ENCODE measurements at places on chromosomes 5 and 9. TPM values are rescaled to one million over a fixed set of nuclear protein-coding genes. Genes with fewer than 3 reads are reported as not detected.

GRCh38 chr9:86163503-86163902 lies 64.1 kb upstream of the GOLM1 start:
- no peak for DNase-seq

DNA sequence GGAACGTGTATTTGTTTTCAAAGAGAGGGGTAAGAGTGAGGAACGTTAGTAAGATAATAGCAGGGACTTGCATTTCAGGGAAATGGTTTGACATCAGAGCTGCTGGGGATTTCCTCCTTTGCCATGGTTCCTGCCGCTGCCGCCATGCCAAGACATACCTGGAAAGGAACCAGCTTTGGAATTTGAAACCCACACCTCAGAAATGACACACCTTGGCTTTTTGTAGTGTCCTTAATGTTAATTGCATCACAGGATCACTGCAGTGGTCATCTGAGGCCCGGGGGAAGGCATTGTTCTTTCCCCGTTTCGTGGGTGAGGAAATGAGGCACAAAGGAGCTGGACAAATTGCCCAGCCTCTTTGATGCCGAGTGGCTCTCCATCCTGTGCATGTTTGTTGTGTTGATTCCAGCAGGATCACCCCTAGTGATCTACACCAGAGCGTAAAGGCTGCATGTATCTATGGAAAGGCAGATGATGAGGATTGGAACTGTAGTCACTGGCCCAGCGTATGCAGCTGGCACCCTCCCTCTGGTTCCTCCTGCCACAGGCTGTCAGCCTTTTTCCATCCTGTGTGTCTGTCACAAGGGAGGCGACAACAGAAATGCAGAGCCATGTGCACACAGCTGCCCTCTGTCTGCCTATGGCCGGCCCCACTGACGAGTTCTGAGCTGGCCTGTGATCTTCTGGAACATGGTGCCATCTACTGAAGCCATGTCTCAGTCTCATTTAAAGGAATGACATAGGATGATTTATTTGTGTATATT lies 37.8 kb downstream of the SLC46A2 start:
- DNase-seq: no peak

- DNase-seq: no peak
These were observed 113.6 kb downstream of the EFNA5 start for GRCh38 chr5:107557051-107557658.

GRCh38 chr9:24071716-24072115 lies 245.7 kb upstream of the ELAVL2 start:
- DNase-seq: no peak

SPEF2 gene
- 5.8 TPM for total RNA-seq

ADAM19 gene
- 232 TPM for total RNA-seq

FSD1L gene
- total RNA-seq: 4.8 TPM

TLX3 gene
- not detected for total RNA-seq
